Renal pelvis (tissue), 12 donors: ENCODE measurements at places on chromosomes 2 and 18. TPM values are rescaled to one million over a fixed set of nuclear protein-coding genes. Genes with fewer than 3 reads are reported as not detected.

- no peak for DNase-seq
Observed at GRCh38 chr2:207475546-207475945, 54.2 kb upstream of the CREB1 start.

Gene GRP
- polyA plus RNA-seq: 0.27 TPM

DNA sequence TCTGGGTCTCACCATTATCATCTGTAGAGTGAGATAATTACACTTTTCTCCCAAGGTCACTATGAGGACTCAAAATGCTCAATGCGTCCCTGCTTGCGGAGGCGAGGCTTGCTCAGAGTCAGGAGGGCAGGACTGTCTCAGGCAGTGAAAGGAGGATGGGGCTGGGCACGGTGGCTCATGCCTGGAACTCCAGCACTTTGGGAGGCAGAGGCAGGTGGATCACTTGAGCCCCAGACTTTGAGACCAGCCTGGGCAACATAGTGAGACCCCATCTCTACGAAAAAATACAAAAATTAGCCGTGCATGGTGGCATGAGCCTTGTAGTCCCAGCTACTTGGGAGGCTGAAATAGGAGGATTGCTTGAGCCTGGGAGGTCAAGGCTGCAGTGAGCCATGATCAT, 1.8 kb upstream of the KCNIP3 start:
- DNase-seq: no peak

DNA sequence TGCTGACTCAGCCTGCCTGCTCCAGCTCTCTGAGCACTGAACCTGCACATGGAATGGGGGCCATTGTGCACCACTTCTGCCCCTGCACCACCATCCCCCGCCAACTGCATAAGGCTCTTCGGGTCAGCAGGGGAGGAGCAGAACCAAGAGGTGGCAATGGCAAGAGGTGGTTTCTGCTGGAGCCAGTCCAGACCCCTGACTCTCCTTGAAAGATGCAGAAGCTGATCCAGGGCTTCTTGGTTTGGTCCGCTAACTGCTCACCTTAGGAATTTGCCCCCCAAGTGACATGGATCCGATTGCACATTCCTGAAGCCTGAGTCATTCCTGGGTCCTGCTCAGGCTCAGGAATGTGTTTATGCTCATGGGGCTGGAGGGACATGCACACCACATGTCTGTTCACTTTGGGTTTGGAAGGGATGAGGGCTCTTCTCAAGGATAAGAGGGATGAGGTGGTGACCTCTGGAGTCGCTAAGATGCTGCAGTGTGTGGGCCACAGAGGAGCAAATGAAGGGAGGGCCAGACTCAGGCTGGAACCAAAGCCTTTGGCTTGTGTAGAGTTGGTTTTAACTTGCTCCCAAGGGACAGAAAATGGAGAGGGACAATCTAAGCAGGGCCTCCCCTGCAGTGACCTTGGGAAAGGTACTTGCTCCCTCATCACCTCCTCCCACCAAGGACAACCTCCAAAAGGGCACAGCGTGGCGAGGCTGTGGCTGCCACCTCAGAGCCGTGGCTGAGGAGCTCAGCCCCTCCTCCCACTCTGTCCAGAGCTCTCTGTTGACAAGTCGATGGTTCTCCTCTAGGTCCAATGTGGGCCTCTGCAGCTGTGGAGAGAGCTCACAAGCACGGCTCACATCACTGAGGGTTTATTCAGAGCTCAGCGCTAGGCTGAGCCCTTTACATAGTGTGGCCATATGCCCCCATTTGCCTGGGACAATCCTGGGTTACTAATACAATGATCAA, 66.2 kb downstream of the HS1BP3 start:
- DNase-seq: peak; percentile 96

Gene NT5C1B
- 0.71 TPM for polyA plus RNA-seq

DNA sequence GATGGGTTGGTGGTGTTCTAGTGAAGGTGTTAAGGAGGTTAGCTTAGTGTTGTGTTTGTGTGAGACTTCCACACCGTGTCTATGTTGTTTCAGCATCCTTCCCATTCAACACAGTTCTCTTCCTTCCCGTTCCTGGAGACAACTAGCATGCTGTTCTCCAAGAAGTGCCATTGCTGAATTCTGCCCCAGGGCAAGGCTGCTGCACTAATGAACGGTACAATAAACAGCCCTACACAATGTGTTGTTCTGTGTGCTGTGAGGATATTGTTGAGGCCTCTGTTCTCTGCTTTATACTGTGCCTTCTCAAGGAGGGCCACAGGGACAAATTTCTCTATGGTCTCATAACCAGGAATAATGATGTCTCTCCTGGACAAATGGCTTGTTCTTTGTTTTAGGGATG, 39.8 kb upstream of the ZEB2 start:
- DNase-seq: no peak

DNA sequence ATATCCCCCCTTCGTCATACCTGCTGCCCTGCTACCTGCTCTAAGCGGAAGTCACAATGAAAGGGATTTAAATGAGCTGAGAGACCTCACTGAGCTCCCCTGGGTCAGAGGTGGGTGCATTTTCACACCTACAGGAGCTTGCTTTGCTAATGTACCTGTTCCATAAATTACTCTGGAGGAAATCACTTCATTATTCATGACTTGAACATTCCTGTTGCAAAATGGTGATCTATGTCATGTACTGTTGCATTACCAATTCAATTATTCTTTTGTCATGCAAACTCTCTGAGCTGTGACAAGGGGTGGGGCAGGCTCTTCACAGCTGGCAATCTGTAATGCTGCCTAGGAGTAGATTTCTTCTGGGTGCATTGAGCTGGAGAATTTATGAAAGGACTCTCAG, 761.3 kb downstream of the TSN start:
- no peak for DNase-seq

DNA sequence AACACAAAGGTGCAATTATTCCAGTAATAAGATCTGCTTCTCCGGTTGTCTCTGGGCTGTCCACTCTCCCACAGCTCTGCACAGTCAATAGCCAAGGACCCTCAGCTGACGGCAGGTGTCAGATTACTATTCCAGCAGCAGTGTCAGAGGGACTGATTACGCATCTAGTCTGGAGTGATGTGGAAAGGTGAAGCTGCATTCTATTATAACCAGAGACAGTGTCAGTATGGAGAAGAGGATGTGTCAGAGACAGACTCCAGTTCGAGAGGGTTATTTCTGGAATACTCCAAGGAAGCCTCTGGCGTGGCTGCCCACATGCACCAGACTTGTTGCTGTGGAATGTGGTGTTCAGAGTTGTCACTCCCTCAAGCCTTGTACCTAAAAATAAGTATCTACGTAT, 163.6 kb upstream of the TMEM200C start:
- peak; percentile 67 for DNase-seq

DNA sequence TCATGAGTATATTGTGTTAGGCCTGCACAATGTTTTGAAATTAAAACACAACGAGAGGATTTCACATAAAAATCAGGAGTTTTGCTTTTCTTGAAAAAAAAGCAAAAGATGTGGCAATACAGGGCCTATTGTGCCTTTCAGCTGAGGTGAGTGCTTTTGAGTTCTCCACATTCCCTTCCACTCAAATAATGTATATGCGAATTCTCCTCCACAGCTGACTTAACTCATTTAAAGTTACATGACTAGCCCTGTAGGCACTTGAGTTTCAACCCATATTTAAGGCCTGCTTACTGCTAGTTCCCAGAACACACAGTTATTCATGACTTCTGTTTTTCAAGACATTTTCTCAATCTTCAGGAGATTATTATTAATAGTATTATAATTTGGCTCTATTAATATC, 353.1 kb downstream of the NUP35 start:
- DNase-seq: no peak

DNA sequence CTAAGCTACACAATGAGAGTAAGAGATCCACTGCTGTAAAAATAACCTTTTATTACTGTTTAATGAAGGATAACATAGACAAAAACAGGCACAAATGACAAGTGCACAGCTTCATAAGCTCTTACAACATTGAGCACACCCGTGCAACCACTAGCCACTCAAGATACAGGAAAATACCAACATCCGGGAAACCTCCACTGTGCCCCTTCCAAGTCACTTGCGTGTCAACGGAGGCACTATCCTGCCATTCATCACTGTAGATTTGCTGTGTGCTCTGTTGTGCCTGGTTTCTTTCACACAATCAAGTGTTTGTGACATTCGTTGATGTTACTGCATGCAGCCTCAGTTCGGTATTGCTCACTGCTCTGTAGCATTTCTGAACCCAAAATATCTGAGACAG, 292.9 kb upstream of the MYT1L start:
- no peak for DNase-seq

DNA sequence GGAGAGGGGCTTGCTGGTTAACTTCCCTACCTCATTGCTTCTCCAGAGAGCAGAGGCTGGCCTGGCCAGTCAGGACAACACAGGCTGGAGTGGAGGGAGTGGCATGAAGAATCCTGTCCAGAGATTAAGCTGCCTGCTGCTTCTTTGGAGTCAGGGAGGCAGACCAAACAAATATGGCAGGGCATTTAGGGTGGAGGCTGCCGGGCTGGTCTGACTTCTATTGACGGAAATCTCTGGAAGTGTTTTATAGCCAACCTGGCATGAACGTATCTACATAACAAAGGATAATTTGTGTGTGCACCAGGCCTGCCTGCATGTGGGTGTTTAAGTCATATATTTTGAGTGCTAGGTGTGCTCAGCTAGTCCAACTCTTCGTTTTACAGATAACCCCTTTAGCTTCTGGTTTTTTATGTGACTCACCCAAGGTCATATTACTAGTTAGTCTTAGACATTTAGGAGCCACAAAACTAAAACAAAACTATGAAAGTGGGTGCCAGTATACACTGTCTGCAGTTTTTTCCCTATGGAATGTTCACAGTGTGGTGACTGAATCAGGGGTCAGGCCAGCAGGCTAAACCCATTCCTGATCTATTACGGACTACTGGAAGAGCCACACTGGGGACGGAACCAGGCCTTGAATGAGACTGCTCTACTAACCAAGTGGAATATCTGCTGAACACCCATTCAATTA, 5.5 kb downstream of the NPC1 start:
- DNase-seq: no peak

- DNase-seq: no peak
Observed at GRCh38 chr2:181658444-181658843, 1.5 kb upstream of the CERKL start.

Gene RMND5A
- polyA plus RNA-seq: 56.5 TPM

DNA sequence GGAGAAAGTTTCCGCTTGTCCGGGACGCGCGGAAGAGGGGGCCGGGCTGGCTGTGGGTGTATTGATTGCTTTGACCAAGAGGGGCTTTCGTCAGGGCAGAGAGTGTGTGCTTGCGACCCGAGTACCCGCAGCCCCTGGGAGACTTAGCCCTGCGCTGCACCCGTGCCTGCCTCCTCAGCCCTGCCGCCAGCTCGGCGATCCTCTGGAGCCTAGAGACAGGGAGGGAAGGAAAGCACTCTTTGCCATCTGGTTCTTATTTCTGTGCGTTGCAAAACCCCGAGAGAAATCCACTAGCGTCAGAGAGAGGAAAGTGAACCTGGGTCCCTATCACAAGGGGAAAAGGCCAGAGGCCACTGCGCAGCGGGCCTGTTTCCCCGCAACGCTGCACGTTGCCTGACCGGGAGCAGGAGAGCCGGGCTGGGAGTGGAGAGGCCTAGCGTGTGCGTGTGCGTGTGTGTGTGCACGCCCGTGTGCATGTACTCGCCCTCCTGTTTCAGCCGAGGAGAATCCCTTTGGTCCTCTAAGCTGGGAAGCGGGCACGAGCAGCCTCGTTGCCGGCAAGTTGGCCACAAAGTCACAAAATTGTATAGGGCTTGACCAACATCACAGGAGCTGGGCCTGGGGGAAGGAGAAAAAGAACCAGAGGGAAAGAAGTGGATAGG, 1.7 kb downstream of the SIX3 start:
- no peak for DNase-seq

- DNase-seq: peak; percentile 96
Observed at GRCh38 chr2:69829256-69830044, at the start of gene GMCL1. Gene GMCL1, plus strand, starts transcription at chr2:69829660. Its CDS starts 233 bp downstream, at chr2:69829893.

Gene PLA2R1
- polyA plus RNA-seq: 83.9 TPM

Gene RPL31
- polyA plus RNA-seq: 2,438 TPM

GRCh38 chr2:9586465-9586864, 30.8 kb upstream of the ADAM17 start:
- DNase-seq: no peak

GRCh38 chr2:17035010-17035409, 369.4 kb upstream of the CYRIA start:
- DNase-seq: no peak

Gene ANKAR
- polyA plus RNA-seq: 15.8 TPM

DNA sequence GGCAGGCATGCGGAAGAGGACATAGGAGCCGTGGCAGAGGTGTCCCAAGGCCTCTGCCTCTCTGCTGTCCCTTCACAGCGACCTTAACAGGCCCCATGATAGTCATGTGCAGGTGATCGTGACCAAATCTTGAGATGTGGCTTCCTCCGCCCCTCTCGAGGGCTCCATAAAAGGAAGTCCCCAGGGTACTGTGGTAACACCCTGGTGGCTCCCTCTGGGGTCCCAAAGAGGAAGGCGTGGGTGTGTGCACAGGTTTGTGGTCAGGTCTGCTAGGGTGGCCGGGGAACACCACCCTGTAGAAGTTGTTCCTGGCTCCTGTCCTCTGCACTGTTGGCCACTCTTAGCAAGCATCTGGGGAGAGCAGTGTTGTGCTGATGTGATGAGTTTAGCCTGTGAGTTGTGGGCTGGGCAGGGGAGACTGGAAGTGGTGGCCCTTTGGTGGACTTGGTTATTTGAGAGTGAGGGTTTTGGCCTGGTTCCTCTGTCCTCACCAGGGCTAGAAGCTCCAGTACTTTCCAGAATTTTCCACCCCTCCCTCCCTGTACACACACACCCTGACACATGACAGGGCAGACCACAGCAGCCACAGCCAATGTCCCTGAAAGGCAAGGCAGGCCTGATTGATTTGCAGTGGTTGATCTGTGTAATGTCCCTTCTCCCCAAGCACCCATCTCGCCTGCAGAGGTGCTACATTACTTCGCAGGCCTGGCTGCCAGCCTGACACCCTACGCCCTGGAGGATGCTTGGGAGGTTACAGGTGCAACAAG, 68.9 kb upstream of the BOD1L2 start:
- no peak for DNase-seq

GRCh38 chr2:95761556-95761955, 169.8 kb downstream of the TRIM43 start:
- DNase-seq: no peak

GRCh38 chr2:236287656-236288055, 23.4 kb upstream of the ASB18 start:
- DNase-seq: no peak

DNA sequence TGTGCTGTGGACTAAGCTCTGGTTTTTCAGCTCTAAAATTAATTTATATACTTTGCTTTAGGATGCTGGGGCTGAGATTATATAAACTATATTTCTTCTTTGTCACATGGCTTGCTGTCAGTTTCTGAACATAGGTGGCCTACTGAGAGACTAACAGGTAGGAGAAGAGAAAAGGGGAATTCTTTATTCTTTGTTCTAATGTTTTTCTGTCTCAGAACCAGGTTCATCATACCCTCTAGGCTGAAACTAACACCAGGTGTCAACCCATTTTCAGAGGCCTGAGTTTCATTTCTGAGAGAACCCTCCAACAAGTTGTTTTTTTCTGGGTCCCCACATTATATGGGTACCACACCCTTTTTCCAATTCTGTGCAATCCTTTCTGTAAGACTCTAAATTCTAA, 843.6 kb downstream of the TRIB2 start:
- no peak for DNase-seq

Gene VAMP8
- 106 TPM for polyA plus RNA-seq

- DNase-seq: no peak
Observed at GRCh38 chr18:29169599-29169998, 992.7 kb upstream of the CDH2 start.

Gene LIMS3
- polyA plus RNA-seq: 4.0 TPM
